Thyroid gland (tissue), 4 donors: ENCODE measurements at places on chromosomes 7 and 10. TPM values are rescaled to one million over a fixed set of nuclear protein-coding genes. Genes with fewer than 3 reads are reported as not detected.

TOMM7 gene
- 182 TPM for total RNA-seq

NANOS1 gene
- total RNA-seq: 24.2 TPM

AGAP9 gene
- total RNA-seq: 2.8 TPM

HELLS gene
- 9.5 TPM for total RNA-seq

GJD4 gene
- total RNA-seq: not detected

GTF2IRD1 gene
- total RNA-seq: 31.3 TPM

INSYN2A gene
- total RNA-seq: 0.27 TPM

PIK3AP1 gene
- 10.3 TPM for total RNA-seq

MRLN gene
- not detected for total RNA-seq

PPP1R3C gene
- total RNA-seq: 2.7 TPM

GARS1 gene
- 79.2 TPM for total RNA-seq

DNA sequence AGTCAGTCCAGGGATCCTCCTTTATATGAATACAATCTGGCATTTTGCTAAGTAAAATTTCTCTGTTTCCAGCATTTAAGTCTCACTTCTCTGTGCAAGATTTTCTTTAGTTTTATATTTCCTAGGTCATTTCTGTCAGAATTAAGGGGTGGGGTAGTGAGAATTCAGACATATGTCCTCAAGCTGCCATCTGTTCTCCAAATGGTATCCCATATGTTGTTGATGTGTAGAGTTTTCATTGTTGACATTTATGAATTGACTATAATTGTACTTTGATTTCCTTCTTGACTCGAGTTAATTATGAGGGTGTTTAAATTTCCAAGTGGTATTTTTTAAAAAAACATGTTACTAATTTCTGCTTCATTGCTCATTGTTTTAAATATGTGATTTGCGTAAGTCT, 148.8 kb downstream of the NPSR1 start:
- no peak for DNase-seq

GRCh38 chr10:87976101-87976743, 112.8 kb downstream of the PTEN start:
- DNase-seq: no peak

- DNase-seq: no peak
Observed at GRCh38 chr10:49260644-49261296, 38.2 kb upstream of the C10orf71 start.

- no peak for DNase-seq
Observed at GRCh38 chr10:103855852-103856796, 748 bp upstream of the SH3PXD2A start.

GRCh38 chr7:106283501-106283830, 1.3 kb downstream of the NAMPT start:
- DNase-seq: no peak

DNA sequence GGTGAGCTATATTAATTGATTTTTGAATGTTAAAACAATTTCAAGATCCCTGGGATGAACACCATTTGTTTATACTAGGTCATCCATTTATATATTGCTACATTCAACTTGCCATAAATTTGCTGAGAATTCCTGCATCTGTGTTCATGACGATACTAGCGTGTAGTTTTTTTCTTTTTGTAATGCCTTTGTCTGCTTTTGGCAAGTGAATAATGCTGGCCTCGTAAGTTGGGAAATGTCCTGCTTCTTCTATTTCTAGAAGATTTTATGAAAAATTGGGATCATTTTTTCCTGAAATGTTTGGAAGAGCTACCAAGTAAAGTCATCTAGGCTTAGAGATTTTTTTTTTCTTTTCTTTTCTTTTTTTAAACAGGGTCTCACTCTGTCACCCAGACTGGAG, 12.9 kb upstream of the MEST start:
- no peak for DNase-seq

GRCh38 chr7:72751978-72752377, 76.0 kb downstream of the TYW1B start:
- no peak for DNase-seq

- DNase-seq: no peak
Observed at GRCh38 chr7:43475983-43476382, 106.9 kb upstream of the STK17A start.

- DNase-seq: no peak
Observed at GRCh38 chr10:96389785-96390184, 31.0 kb upstream of the OPALIN start.

DNA sequence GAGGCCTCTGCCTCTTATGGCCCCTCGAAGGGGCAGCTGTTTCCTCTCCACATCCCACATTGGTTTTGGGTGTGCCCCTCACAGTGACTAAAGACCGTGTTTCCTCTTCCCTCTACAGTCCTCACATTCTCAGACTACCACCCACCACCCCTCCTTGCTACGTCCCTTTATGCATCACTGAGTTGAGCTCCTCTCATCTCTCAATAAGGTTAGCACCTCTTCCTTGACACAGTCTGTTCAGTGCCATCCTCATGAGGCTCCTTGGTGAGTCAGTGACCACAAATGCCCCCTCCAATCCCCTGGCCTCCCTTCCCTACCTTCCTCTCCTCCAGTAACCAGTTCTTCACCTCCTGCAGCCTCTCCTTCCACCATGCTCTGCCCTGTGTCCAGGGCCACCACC, 239.1 kb upstream of the MYO3A start:
- DNase-seq: no peak

GRCh38 chr7:151572136-151572535, 52.4 kb upstream of the RHEB start:
- DNase-seq: no peak

GRCh38 chr7:74115326-74115725, 31.7 kb downstream of the LIMK1 start:
- no peak for DNase-seq

DNA sequence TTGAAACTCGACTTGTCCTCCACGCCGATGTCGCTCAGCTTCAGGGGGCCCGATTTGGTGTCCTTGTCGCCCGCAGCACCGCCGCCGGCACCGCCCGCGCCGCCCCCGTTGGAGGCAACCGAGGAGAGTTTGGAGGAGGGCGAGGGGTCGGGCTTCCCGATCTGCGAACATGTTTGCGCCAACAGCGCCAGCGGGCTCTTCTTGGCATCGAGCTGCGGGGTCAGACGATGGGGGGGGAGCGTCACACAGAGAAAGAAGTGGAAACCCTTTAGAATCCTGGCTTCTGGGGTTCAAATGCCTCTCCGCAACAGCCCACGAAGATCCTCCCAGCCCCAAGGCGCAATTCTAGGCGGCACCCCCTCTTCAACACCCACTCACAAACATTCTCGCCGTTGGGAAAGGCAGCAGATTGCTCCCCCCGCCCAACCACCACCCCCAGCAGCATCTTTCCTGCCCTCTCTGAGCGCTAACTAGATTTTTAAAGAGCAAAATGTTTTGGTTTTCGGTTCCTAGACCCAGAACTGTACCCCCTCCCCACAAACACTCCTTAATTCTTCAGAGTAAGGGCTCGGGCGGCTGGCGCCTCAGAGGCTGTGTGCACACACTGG, 1.3 kb downstream of the ZNF503 start:
- DNase-seq: peak; percentile 42

GRCh38 chr7:229184-229964, 37.0 kb downstream of the FAM20C start:
- peak; percentile 52 for DNase-seq

- peak; percentile 78 for DNase-seq
Observed at GRCh38 chr7:26061678-26062603, 90.1 kb upstream of the NFE2L3 start.

DNA sequence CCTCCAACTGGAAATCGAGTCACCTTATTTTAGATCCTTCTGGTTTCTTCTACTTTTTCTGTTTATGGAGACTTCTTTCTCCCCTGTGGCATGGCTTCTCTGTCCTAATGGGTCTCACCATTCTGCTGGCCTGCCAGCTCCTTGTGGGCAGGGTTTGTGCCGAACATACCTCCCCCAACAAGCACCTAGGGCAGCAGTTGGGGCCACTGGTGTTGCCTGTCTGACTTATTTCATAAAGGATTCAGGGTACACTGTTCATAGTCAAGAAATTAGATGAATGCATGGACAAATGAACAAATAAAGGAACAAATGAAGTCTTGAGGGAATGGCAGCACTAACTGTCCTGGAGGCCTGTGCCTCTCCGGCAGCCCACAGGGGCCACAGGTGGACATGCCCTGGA, 55.6 kb upstream of the DOCK1 start:
- no peak for DNase-seq

DNA sequence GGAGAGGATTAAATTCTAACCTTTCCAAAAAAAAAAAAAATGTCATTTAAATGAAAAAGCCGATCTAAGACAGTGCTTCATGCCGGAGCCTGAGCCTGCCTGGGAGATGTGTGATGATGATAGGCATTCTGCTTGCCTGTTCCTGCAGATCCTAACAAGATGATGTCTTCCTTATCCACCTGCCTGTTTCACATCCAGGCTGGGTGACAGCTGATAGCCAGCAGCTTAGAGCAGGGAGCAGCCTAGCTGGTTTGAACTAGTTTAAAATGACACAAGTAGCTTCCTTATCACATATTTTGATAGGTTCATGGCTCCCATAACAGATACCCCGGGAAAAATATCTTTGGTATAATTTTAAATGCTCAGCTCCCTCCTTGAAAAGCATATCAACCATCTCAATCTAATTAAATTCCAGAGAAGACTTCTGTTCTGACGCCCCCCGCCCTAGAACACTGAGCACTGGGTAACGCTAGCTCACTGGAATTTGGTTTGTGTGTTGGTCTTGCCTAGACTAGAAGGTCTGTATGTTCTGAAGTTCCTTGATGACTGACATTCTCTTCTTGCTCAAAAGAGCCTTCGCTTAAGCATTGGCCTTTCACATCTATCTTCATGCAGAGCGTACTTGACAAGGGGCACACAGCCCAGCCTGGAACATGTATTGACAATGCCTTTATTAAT, 96.9 kb upstream of the FGFR2 start:
- no peak for DNase-seq

DNA sequence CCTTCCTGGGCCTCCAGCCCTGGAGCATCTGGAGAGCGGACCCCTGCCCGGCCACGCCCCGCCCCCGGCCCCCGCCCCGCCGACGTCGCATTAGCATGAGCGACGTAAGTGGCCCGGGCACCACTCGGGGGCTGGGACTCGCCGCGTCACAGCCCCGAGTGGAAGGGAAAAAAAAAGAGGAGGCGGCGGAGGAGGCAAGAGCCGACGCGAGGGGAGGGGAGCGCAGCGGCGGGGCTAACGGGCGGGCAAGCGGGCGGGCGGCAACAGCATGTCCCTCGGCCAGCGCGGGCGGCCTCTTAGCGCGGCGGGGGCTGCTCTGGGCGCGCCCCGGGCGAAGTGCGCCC, at the start of gene SLC18A3:
Gene SLC18A3 (plus strand): TSS at position 197 of the 344 bp plus-strand sequence. CDS start 431 bp downstream, outside the sequence.
- DNase-seq: no peak

- DNase-seq: peak; percentile 34
Observed at GRCh38 chr10:65194555-65194954, 1673.4 kb downstream of the REEP3 start.

DNA sequence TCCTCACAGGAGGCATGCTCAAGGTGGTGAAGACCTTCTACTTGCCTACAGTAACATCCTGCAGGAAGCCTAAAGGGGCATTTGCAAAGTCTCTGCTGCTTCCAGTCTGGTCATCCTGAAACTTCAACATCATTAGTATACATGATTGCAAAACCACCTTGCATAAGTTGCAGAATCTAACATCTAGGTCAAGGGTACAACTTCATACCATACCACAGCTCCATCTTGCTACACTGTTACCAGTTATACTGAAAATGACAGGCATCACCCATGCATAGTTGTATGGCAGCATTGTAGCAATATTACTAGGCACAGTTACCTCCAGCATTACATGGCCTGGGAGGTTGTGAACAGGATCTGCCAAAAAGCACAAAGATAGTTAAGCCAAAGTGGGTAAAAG, 13.7 kb upstream of the MACROH2A2 start:
- no peak for DNase-seq

GRCh38 chr7:111074748-111075146, 16.2 kb upstream of the LRRN3 start:
- no peak for DNase-seq

GRCh38 chr10:110137142-110137545, 70.3 kb upstream of the MXI1 start:
- DNase-seq: no peak

DNA sequence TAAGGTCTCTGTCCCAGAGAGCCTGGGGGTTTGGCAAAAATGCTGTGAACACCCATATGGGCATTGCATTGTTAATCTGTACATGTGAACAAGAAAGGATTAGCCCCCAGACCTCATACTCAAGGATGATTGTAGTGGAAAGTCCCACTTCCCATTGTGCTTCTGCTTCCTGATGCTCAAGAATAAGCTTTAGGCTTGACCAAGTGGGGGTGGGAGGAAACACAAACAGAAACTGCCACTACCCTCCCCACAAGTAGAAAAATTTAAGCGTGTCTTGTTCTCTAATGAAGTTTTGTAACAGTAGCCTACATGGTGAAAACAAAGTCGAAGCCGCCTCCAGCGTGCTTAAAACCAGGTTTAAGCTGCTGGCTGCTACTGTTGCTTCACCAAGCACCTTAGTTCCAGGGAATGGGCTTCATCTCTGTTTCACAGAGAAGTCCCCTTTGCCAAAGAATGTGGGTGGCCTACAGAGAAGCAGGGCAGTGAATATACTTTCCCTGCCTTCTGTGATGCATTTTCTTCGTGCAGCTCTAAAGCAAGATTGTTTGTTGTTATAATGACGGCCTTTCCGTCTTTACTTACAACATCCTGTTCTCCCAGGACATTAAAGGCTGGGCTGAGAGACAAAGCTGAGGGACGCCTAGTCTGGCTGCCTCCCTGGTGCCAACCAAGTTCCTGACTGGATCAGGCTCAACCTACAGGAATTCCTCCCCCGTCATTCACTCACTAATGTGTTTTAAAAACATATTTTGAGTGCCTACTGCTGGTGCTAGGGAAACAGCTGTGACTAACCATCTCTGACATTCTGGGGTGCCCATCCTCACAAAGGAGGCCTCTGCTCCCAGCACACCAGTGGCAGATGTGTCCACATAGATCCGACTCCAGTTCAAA, 32.1 kb upstream of the CCSER2 start:
- DNase-seq: no peak

DNA sequence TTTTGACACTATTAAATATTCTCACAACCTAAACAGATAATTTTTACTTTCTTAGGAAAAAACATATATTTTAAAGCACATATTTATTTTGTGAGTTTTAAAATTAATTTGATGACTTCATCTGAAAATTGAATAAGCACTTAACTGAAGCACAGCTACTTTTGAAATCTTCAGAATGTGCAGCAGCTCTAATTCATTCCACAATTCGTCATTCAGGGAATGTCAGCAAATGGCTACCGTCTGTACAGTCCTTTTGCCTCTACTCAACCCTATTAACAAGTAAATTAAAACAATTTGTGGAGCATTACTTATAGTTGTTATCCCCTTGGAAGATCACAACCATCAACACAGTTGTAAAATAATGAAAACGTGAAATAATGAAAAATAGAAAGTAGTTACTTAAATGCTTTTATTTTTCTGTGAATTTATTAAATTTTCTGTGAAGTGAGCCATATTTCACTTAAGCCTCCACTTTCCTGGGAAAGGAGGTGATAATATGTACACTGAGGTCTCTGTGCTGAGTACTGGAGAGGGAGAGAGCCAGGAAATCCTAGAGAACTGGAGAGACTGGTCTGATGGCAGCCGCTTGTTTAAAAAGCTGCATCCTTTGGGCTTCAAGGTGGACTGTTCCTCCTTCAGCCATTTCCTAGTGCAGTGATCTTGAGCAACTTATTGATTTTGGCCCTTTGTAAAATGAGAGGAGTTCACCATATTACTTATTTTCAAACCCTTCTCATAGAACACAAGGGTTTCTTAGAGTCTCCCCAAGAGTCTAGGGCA, 70.6 kb downstream of the REEP3 start:
- no peak for DNase-seq
